ENCODE measurements at places on chromosomes 3 and 15.

- DNase-seq: peak; percentile 19
Measured at GRCh38 chr15:23642413-23643044, 5.1 kb downstream of the MAGEL2 start.

- DNase-seq: peak; percentile 38
Measured at GRCh38 chr15:70236341-70237086, 138.8 kb upstream of the TLE3 start.

GRCh38 chr15:75844629-75845335 lies 1.5 kb downstream of the UBE2Q2 start:
- no peak for DNase-seq

DNA sequence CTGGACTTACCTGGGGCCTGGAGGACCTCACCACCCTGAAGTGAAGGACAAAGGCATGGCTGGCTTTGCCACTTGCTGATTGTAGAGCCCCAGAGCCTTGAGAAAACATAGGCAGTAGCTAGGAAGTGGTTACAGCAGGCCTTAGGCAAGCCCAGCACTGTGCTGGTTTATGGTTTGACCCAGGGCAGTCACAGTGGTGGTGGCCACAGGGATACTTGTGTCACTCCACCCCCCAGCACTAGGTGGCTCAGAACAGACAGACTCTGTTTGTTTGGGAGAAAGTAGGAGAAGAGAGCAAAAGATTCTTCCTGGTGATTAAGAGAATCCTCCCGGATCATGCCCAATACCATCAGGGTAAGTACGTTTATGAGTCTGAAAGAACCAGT lies 13.2 kb upstream of the COL8A1 start:
- DNase-seq: no peak

GRCh38 chr3:99523431-99524127 lies 114.8 kb upstream of the COL8A1 start:
- DNase-seq: no peak

DNA sequence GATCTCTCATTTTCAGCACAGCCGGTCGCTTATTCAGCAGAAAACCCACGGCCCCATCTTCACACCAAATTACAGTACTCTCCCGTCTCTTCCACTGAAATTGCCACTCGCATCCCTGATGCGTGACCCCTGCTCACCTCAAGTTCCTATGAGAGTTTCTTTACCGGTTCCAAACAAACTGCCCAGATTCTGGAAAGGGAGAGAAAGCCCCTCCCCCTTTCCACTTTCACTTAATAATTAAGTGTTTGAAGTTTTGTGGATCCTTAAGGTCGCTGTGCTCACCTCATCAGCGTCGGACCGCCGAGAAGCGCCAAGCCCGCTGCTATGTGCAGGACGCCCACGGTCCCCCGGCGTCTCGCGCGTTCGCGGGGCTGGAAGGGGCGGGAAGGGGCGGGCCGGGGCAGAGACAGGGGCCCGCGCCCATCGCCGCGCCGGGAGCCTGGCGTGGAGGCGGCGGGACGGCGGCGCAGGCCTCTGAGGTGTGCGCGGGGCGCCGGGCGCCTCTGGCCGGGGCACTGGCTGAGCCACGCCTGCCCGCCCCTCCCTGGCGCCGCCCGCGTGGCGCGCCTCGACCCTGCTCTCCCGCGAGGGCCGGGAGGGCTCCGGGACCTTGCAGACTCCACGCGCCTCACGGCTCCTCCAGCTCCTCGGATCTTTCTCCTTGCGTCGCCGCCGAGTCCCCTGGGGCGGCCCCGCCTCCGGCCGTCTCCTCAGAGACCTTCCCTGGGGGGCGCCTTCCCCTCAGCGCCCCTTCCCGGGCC lies at the start of gene GPR156:
Gene GPR156 (minus strand): TSS at position 476 of the 761 bp plus-strand sequence. CDS start 41,124 bp downstream, outside the sequence.
- DNase-seq: no peak

DNA sequence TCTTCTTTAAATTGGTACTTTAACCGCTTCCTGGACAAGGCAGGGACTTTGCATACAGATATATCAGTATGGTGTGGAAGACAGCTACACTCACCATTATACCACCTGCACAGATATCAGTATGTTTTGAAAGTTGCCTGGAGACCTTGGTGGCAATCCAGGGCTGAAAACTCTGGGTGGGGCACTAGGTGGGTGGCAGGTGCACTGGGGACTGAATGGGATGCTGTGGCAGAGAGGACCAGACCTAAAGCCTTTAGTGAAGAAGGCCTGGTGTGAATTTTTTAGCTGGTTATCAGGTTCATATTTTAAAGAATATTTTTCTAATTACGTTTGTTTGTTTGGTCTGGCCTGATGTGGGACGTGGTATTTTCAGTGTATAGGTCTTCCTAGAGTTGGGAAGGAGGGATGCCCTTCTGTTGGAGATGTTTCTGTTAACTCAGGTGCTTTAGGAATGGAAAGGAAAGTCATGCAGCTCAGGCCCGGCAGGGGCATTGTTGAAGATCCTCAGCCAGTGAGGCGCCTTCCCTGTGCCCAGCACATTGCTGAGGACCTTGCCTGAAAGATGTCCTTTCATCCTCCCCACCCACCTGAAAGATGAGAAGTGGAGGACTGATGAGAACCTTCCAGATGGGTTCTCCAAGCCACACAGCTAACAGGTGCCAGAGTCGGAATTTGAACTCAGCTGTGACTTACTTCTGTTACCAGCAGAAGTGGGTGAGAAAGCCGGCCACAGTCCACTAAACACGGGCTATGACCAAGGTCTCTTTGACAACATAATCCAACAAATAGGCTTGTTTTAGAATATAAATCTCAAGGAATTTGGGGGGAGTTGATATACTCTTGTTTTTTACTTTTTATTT lies 77.3 kb downstream of the APBA2 start:
- no peak for DNase-seq

DNA sequence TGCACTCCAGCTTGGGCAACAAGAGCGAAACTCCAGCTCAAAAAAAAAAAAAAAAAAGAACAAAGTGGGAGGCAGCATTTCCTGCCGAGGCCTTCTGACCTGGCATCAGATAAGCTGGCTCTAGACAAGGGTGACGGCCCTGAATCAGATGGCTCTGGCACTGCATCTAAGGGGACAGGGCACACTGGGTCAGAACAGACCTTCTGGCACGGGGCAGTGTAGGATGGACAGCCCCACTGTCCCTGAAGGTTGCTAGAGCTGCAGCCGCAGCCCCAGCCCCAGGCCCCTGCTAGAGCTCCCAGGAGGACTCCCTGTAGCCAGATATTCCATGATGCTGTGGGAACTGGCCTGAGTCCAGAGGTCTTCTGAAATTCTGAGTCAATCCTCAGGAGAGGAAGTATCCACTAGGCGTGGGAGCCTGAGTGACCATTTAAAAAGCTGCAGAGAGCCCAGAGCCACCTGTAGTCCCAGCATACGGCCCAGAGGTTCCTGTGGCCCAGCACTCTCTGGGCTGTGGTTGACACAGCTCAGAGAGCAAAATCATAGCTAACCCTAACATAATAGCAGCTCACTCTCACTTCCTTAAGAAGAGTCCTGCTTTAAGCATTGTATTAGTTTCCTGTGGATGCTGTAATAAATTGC lies 69.2 kb upstream of the MFGE8 start:
- DNase-seq: no peak

DNA sequence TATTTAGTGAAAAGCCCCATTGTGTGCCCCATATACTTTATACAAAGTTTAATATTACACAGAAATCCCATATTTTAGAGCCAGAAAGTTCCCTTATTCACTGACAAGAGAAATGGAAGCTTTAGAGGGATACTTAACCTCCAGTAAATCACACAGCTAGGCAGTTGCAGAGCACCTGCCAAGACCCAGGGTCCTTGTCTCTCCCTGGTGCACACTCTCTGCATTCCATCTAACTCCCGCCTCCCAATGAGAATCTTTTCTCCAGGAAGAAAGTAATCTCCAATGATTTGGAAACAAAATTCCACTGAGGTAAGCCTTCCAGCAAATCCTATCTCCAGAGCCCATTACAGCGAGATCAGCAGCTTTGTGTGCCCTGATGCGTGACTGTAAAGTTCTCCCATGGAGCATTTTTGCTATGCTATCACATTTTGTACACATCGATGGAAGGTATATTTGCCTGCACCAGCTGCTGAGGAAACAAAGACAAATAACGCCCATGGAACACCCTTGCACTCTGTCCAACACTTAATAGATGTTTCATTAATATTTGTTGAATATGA lies 41.4 kb downstream of the ULK4 start:
- no peak for DNase-seq

DNA sequence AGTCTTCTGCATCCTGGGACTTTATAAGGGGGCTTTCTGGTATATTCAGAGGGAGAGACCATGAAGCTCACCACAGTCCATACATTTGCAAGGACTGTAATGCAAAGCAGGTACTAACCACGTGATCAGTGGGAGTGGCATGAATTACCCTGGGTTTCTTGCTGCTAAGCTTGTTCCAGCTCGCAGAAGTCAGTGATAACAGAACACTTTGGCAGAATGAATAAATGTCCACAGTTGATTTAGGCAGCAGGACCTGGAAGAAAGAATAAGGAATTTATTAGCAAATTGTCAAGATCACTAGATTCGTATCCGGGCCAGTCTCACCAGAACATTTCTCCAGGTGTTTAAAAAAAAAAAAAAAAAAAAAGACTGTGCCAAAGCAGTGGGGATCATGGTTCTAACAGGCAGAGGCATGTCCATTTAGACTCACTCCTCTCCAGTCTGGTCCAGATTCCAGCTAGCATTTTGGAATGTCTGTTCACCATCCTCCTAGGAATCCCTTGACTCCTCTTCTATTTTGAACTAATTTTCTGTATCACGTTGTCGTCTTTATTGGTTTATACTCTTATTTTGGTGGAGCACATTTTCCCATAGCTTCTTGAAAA lies 24.5 kb downstream of the HHLA2 start:
- DNase-seq: no peak

DNA sequence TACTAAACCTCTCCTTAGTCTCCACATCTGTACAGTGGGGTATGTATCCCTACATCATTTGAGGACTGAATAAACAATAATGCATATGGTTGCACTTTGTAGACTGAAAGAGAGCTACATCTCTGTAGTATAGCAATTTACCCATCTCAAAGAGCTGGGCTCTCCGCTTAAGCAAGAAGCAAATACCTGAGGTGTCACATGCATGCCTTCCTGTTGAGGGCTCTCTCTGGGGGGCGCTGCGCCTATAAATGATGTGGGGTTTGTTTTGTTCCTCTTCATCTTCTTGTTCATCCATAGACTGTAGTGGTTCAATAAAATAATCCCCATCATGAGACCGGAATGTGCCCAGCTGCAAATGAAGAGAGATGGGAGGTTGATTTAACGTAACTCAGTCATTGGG lies 6.8 kb downstream of the ADAMTS9 start:
- DNase-seq: no peak

DNA sequence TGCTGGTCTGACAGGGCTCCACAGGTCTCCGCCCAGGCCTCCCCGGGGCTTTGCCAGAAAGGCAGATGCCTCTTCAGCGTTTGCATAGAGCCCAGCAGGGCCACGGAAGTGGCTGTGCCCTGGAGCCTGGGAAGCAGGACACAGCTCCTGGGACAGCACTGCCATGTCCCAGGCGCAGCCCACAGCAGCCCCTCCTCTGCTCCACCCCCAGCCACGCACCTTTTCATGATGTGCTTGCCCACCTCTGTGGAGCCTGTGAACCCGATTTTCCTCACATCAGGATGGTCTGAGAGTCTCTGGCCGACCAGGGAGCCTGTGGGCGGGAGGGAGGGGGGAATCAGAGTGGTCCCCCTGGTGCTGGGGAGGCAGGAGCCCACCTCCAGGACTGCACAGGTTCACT lies 33.9 kb upstream of the SLC41A3 start:
- DNase-seq: no peak

DNA sequence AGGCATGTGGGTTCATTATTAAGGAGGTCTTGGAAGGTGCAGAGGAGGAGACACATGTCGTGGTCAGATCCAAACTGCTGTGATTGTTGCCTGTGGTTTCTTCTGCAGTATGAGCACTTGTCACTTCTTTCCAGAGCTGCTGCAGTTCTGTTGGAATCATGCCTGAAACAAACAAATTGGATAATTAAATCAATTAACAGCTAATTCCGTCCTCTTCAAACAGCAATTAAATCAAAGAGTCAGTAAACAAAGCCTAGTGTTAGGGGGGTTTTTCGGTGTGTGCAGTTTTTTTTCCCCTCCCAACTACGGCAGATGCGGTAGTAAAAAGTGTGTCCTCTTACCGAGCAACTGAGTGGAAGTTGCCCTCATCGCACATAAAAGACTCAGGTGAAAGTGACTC lies 542.2 kb downstream of the FOXP1 start:
- DNase-seq: no peak

DNA sequence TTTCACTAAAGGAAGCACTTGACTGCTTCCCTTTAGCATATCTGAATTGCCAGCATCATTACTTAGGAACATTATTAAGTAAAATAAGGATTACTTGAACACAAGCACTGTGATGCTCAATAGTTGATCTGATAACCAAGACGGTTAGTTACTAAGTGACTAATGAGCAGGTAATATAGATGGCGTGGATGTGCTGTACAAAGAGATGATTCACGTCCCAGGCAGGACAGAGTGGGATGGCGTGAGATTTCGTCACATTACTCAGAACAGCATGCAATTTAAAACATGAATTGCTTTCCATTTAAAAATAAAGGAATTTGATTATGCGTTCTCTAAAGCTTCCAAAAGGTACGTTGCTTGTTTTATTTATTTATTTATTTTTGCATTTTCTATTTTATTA lies 240.0 kb upstream of the ARHGEF26 start:
- DNase-seq: no peak

Measured in naive B cell (primary cell).